Tibial artery (tissue), 4 donors: ENCODE measurements at places on chromosomes 1 and 21.

GRCh38 chr1:30820299-30820698 lies 62.7 kb upstream of the LAPTM5 start:
- no peak overlapping the region for H3K4me3 ChIP-seq
- no peaks in the 10 kb centered on the region for H3K36me3 ChIP-seq
- DNase-seq: no peak
- no peaks in the 10 kb centered on the region for H3K27me3 ChIP-seq
- no peak overlapping the region for H3K27ac ChIP-seq
- peaks cover 16% of the 10 kb centered on the region for H3K4me1 ChIP-seq

GRCh38 chr1:216576234-216576937 lies 146.8 kb downstream of the ESRRG start:
- H3K4me1 ChIP-seq: no peaks in the 10 kb centered on the region
- H3K27ac ChIP-seq: no peak overlapping the region
- no peaks in the 10 kb centered on the region for H3K27me3 ChIP-seq
- H3K36me3 ChIP-seq: no peaks in the 10 kb centered on the region

DNA sequence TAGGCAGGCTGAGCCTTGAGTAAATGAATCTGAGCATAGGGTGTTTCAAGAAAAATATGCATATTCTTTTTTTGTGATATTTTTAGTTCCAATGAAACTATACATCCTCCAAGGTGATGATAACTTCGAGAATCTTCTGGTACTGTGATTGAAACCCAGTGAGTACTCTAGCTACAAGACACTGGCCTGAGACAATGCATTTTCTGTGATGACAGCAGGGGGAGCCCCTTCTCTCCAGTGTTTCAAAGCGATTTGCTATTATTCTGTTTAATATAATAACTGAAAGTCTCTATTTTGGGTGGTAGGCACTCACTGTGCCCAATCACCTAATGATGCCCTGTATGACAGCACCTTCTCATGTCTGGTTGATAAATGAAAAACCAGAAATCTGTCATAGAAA lies 12.1 kb downstream of the IRF2BP2 start:
- peak overlapping the region; percentile 84 for H3K27ac ChIP-seq
- no peaks in the 10 kb centered on the region for H3K36me3 ChIP-seq
- H3K4me1 ChIP-seq: peaks cover 35% of the 10 kb centered on the region
- H3K27me3 ChIP-seq: no peaks in the 10 kb centered on the region

DNA sequence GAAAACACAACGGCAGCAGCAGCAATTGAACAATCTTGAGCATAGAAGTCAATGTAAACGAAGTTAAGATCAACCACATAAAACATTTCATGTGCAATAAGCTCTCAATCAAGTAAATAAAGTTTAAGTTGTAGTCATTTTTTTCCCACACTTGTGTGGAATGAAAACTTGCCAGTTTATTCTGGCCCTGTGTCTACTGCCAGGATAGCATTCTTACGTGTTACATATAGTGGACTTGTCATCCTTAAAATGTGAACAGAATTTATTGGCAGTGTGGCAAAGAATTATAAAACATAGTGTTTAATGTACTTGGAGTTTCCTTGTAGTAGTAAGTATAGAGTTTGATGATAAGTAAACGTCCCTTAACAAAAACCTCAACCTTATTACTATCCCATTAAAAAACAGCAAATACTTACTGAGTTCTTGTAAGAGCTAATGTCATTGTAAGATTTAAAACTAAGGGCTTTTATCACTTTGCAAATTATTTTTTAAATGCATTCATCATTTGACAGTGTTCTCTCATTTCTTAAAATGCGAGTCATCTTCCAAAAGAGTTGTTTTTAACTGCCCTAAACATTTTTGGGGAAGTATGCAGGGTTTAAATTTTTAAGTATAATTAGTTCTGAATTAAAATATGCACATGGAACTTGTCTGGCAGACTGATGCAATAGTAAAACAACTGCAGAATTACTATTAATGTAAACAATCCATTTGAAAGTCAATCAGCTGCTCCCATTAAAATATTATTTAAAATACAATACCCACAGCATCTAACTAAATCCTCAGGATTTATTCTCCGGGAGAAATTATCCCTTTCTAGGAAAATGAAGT lies 7.9 kb downstream of the COX20 start:
- peaks cover 19% of the 10 kb centered on the region for H3K4me1 ChIP-seq
- peaks cover 70% of the 10 kb centered on the region for H3K36me3 ChIP-seq
- no peaks in the 10 kb centered on the region for H3K27me3 ChIP-seq
- no peak overlapping the region for H3K4me3 ChIP-seq
- DNase-seq: no peak
